ENCODE measurements at places on chromosomes 4 and X.

DNA sequence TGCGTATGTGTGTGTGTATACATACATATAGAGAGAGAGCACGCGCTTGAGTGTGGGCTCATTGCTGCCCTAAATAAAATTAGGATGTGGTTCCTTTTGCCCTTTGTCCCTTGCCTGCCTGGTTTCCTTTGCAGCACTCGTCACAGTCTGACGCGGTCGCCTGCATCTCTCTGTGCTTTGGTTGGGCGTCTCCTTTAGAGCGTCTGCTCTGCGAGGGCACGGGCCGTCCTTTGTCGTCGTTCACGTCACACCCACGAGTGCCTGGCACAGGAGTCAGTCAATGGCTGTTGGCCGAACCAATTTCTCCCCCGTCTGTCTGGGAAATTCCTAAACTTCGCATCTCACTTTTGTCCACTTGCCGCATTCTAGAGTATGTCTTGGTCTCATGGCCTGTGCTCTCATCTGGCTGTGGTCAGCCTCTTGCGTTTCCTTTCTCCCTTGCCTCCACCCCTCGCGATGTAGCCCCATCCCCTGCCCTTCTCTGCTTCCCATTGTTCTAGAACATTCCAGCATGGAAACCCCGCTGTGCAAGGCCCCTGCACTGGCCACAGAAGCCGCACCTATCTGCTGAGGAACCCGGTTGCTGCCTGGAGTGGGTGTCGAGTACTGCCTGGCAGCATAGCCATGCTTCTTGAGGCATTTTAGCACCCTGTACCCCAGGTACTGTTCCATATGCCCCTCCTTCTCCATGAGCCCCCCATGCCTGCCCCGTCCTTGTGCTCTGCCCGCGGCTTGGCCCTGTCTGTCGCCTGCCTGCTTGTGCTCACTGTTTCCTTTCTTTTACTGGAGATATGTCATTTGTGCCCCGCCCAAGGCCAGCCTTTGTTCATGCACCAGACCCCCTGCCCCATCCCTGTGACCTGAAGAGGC lies 8.0 kb downstream of the MAEA start:
- no peak for DNase-seq

DNA sequence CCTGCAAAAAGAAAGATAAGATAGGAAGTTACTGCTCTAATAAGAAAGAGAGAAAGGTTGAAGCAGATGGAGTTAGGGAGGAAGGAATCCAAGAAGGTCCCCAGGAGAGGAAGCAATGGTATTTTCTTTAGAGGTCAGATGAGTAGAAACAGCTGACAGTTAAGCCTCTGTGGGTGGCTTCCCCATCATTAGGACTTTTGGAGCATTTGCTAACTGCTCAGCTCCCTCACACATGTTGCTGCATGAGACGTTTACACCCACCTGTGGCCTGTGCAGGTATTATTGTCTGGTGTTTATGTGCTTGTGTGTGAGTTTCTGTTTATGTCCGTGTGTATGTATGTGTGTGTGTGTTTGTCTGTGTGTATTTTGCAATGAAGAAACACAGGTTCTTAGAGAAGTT lies 346.8 kb downstream of the RAB28 start:
- no peak for DNase-seq

DNA sequence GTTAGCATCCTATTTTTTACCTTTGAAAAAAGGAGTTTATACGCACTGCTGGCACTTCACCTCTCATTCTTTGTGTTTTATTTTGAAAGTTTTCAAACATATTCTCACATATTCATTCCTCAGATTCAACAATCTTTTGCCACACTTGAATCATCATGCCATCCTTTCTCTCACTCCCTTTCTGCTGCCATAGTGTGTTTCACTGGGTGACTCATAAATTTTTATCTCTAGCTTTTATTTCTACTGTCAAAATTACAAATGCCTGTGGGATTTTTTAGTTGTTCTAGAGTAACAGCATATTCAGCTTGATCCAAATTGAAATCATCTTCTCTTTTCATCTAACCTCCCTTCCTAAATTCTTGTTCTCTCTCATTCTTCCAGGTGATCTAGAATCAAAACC lies 28.0 kb downstream of the MFSD8 start:
- DNase-seq, result no peak

DNA sequence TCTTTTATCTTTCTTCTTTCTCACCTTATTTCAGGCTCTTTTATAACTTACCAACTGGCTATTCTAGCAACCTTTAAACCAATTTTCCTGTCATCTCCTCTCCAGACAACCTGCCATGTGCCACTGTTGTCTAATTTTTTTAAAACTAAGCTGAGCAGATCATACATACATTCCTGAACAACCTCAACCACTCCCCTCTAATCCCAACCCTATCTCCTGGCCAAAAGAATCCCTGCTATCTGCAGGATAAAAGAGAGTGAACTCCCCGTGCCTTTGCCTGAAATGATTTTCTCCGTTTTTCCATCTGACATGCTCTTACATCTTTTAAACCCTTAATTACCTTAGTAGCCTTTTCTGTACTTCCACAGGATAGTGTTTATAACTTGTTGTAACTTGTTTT lies 35.5 kb downstream of the DCUN1D4 start:
- DNase-seq, result no peak

- no peak for DNase-seq
Observed at GRCh38 chr4:182486881-182487280, 243.7 kb downstream of the TENM3 start.

DNA sequence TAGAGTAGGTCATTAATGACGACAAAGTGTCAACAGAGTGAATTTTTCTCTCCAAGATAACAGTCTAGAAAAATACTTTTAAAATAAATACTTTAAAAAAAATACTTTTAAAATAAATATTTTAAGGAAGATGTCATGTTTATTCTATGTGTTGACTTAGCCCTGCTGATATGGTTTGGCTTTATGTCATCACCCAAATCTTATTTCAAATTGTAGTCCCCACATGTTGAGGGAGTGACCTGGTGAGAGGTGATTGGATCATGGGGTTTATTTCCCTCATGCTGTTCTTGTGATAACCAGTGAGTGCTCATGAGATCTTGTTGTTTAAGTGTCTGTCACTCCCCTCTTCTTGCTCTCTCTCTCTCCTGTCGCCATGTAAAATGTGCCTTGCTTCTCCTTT lies 754.9 kb upstream of the SLIT2 start:
- no peak for DNase-seq
